ENCODE measurements at places on chromosomes 4 and X. TPM values are rescaled to one million over a fixed set of nuclear protein-coding genes. Genes with fewer than 3 reads are reported as not detected.

KCNE5 gene
- 0.52 TPM for total RNA-seq

RTL3 gene
- not detected for total RNA-seq

RASSF6 gene
- not detected for total RNA-seq

MTMR8 gene
- total RNA-seq: 0.08 TPM

CXCL8 gene
- total RNA-seq: 842 TPM

MAGEB10 gene
- total RNA-seq: not detected

FGFR3 gene
- total RNA-seq: 0.88 TPM

CPLX1 gene
- not detected for total RNA-seq

NSUN7 gene
- total RNA-seq: 0.32 TPM

CCKAR gene
- not detected for total RNA-seq

SOWAHB gene
- 0.13 TPM for total RNA-seq

EPGN gene
- not detected for total RNA-seq

TSPAN7 gene
- 1.0 TPM for total RNA-seq

ETNPPL gene
- total RNA-seq: not detected

VCX gene
- not detected for total RNA-seq

PAGE5 gene
- not detected for total RNA-seq

HPGD gene
- total RNA-seq: 0.80 TPM

BEX3 gene
- total RNA-seq: 308 TPM

HMGN5 gene
- total RNA-seq: 0.78 TPM

BEX5 gene
- not detected for total RNA-seq

MAGEA2 gene
- total RNA-seq: not detected

TRPC5OS gene
- total RNA-seq: not detected

PTPN13 gene
- total RNA-seq: 14.1 TPM

HSPA4L gene
- 3.2 TPM for total RNA-seq
